Lung (tissue), 17 donors: ENCODE measurements at places on chromosomes 16 and 17.

GRCh38 chr17:77416105-77416713 is 275.4 kb downstream of the SEC14L1 start:
- DNase-seq: no peak

DNA sequence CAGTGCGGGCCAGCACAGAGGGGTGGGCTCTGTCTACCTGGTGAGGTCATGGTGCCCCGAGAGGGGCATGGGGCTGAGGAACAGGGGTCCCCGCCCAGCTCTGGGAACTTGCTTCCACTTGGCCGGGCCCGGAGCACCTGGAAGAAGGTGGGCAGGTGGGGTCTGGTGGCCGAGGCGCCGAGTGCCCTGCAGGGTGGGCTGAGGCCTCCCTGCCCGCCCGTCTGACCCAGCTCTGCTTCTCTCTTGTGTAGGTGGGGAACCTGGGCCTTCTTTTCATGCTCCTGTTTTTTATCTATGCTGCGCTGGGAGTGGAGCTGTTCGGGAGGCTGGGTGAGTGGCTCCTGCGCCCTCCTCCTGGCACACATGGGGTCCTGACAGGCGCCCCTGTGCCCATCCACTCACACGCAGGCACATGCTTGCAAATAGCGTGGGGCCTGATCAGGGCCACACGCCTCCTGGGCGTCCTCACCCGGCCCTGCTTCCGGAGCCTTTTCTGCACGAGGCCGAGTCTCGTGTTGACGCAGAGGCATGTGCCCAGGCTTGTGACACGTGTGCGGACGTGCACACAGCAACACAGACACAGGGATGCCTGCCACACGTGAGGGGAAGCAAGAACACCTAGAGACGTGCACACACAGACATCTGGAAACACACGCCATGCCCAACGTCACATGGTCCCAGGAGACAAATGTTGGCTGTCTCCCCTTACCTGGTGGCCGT is 8.2 kb downstream of the TPSG1 start:
- DNase-seq: no peak

DNA sequence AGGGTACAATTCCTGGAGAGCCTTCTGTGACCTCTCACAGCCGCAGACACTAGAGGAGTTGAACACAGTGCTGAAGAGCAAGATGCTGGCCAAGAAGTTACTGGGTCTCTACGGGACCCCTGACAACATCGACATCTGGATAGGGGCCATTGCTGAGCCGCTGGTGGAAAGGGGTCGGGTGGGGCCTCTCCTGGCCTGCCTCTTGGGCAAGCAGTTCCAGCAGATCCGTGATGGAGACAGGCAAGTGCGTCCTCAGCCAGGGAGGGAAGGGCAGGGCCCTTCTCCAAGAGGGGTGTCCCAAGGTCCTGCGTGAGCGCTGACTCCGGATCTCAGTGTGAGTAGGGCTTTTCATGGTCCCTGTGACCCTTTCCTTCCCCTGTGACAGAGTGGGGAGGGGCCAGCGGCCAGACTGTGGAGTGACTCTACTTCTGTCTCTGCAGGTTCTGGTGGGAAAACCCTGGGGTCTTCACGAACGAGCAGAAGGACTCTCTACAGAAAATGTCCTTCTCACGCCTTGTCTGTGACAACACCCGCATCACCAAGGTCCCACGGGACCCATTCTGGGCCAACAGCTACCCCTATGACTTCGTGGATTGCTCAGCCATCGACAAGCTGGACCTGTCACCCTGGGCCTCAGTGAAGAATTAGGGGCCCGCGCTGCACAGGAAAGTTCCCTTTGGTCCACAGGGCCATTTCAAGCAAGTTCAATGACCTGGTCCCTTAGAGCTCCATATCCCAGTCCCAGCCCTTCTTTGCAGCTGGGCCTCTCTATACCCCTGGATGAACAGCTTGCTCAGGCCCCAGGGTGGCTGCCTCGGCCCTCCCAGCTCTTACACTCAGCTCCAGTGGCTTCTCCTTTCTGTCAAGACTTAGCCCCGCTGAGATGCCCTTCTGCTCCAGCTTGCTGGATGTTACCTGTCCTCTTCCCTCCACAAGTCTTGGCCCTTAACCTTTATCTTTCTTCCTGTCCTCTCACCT is 13.1 kb downstream of the MPO start:
- no peak for DNase-seq

DNA sequence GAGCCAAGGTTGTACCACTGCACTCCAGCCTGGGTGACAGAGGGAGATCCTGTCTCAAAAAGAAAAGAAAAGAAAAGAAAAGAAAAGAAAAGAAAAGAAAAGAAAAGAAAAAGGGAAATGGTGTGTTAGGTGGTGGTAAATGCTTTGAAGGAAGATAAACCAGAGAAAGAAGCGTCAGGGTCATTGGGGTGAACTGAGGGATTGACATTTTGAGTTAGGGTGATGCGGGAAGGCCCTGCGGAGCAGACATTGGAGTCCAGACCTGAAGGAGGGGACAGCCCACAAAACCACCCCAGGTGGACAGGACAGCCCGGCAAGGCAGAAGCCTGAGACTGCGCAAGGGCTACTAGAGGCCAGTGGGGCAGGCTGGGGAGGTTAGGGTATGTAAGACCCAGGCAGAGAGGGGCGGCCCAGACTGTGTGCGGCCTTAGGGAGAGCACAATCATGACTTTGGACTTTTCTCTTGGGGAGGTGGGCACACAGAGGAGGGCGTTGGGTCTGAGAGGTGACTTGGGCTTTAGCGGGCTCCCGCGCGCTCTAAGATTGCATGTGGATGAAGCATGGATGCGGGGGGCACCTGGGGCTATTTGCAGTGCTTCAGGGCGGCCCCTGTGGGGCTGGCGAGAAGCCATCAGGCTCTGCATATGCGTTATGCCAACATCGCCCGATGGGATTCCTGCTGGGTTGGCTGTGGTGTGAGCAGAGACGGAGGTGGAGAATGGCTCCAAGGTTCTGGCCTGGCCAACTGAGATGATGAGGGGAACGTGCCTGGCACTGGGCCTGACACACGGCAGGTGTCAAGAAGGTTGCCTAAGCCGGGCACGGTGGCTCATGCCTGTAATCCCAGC is 3.3 kb upstream of the GAA start:
- DNase-seq: no peak

- no peak for DNase-seq
These were observed 674.7 kb upstream of the KIF2B start for GRCh38 chr17:53148058-53148457.

- DNase-seq: no peak
These were observed 306.0 kb upstream of the RBFOX1 start for GRCh38 chr16:7026639-7027038.
